Naive thymus-derived CD8-positive, alpha-beta T cell (primary cell): ENCODE measurements at places on chromosomes 6 and 20.

- no peak for DNase-seq
These were observed 18.4 kb downstream of the ITPR3 start for GRCh38 chr6:33639559-33639958.

DNA sequence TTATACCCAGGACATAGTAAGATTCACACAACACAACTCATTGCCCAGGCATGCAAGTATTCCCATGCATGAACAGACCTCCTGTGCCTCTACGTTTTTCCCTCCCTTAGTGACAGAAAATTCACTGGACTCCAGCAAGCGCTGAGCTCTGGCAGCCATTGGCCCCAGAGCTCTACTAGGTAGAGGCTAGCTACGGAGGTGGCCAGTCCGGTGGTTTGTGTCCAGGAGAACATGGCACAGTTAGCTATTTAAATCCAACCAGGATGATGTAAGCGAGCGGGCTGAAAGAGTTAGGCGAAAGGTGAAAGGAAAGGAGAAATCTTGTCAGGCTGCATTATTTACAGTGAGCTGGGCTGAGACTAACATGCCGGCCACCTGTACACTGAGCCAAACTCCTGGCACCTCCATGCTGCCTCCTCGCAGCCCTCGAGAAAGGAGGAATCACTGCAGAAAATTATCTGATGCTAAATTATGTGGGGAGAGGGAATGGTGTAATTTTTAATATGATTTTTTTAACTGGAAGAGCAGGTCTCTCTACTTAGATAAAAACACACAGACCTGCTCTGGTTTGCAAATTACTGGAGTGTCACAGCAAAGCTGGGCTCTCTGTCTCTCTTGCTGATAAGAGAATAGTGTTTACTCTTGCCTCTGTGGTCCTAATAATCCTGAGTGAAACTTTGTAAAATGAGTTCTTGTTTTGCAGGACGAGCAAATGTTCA, 50.1 kb upstream of the ARMC2 start:
- no peak for DNase-seq

DNA sequence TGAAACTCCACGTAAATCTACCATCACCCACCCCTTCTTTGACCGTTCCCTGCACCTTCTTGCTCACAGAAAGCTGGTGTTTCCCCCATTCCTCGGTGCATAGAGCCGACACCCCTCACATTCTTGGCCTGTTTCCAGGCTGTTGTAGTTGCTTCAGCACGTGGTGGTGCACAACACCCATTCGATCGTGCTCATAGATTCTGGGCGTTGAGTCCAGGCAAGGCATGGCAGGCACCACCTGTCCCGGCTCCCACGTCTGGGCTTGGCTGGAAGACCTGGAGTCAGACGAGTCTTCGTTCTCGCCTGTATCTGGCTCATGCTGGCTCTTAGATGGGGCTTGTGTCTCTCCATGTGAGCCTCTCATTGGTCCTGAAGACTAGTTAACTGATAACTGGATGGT, 100.6 kb downstream of the FAM120B start:
- DNase-seq, result no peak

DNA sequence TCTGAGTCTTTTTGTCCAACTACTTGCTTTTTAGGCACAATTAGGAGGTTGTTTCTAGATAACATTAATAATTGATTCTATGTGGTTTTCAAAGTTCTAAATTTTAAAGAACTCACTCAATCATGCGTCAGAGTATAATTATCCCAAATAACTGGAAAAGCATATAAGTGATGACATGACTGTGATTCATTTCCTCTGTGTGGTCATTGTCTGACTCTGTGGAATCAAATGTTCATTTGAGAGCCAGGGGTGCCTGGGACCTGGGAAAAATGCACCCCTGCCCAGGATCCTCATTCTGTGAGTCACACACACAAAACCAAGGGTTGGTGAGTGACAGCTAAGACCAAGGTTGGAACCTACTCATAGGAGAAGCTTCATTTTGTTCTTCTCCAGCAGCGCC, 127.1 kb upstream of the MLIP start:
- no peak for DNase-seq

- DNase-seq, result no peak
These were observed 51.6 kb upstream of the RIN2 start for GRCh38 chr20:19706463-19706862.

GRCh38 chr20:22400440-22400839, 183.9 kb downstream of the FOXA2 start:
- no peak for DNase-seq

DNA sequence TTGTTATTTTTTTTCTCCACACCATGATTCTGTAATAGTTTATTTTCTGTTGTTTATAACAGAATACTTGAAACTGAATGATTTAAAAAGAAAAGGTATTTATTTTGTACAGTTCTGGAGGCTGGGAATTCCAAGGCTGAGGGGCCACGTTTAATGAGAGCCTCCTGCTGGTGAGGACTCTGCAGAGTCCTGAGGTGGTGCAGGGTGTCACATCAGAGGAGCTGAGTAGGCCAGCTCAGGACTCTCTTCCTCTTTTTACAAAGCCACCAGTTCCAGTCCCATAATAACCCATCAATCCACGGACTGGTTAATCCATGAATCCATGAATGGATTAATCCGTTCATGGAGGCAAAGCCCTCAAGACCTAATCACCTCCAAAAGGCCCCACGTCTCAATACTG, 71.6 kb downstream of the TFAP2A start:
- no peak for DNase-seq

DNA sequence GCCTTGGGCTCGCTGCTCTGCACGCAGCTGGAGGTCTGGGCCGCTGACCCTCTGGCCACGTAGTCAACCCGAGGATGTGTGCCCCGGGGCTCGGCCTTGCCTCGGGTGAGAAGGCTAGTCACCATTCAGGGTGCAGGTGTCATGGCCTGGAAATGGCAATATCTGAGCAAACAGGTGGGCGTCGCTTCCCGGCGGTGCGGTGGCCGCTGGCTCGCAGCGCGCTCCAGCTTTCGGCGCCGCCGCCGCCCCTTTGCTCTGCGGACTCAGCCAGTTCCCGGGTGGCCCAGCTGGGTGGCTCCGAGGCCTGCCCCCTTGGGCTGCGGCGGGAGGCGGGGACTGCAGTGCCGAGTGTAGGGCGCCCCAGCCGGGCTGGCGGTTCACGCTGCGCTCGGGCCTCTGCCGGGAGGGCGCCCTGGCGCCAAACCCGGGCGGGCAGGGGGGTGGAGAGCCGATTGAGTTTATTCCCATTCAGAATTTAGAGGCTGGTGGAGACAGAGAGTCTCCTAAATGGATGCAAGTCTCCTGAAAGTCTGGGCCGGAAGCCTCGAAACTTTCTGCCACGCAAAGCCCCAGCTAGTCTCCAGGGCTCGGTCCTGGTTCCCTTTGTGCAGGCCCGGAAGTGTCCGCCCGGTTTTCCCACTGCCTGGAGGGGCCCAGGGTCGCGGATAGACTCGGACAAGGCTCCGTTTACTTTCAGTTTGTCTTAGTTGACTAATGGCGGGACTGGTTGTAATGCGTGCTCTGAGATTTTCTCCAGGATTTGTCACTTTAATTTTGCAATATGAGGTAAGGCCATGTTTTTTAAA, 11.3 kb upstream of the TFAP2A start:
- DNase-seq, result no peak

DNA sequence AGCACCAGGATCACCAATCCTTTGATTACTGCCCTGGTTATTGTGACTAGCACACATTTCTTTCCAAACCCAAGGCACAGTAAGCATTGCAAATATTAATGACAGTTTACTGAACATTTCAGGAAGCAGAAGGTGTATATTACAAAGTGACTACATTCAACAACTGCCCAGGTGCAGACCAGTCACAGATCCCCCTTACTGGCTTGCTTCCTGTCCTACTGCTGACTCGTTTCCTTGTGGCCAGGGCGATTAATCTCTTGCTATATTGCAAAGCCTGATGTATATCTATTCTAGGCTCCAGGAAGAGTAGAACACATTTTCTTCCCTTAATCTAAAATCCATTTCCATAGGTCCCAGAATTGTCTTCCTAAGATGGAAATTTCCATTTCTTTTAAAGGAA, 77.2 kb upstream of the EPHA7 start:
- DNase-seq, result no peak

GRCh38 chr6:157613011-157613522, 210.0 kb upstream of the SNX9 start:
- DNase-seq, result no peak

DNA sequence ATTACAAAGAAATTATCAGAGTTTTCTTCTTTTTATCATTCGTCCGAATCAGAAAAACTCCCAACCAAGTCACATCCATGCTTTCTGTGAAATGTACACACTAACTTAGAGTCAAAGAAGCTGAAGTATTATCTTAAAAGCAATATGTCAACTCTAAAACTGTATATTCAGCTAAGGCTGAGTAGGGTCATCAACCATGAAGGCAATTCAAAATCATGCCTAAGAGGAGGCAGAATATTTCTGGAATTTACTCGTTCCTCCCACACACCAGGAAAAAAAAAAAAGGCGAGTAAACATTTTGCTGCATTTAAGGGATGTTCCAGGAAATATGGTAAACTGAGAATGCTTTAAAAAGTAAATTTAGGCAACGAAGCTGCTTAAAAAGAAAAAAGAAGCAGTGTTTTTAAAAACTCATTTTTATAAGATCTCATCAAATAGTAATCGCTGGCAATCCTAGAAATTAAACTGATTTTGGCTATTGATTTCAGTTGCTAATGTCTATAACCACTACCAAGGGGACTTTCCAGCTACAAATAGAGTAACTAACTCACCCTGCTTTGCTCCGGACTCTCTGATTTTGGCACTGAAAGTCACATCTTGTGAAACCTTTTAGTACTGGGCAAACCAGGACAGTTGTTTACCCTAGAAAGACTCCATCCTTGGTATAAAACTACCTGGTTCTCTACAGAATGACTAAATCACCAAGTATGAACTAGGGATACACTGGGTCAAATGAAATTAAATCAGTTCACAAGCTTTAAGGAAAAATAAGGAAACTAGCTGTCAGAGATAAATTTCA, 82.8 kb downstream of the MBOAT1 start:
- no peak for DNase-seq

DNA sequence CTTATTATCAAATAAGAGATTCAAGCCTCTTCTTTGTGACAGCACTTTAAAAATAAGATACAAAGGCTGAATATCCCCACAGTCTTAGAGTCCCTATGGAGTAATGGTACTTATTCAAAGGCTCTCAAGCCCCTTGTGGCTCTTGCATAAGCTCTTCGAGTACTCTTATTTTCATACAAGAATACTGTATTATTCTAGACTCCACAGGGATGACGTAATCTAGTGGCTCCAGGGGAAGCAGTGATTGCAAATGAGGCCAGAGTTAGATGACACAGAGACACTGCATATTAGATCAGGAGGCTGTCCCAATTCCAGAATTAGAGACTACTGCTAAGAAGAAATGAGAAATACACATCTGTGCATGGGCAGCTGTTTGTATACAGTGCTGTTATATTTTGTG, 1195.9 kb upstream of the MAP3K7 start:
- DNase-seq, result no peak

DNA sequence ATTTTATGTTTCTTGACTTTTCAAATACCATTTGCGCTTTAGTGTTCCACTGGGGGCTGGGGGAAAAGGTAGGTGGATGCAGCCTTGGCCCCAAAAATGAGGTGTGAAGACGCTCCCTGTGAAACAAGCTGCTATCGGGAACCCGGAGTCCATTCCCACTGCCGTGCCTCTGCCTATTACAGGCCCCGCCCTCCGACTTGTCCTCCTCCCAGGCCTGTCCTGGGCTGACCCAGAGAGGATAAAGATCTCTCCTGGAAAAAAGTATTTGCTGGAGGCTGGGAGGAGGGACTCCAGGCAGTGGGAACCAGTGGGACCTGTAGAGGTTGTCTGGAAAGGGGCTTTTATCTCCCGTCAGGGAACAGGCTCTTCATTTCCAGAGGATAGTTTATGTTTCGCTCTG, 215.0 kb downstream of the SLC24A3 start:
- DNase-seq, result no peak

DNA sequence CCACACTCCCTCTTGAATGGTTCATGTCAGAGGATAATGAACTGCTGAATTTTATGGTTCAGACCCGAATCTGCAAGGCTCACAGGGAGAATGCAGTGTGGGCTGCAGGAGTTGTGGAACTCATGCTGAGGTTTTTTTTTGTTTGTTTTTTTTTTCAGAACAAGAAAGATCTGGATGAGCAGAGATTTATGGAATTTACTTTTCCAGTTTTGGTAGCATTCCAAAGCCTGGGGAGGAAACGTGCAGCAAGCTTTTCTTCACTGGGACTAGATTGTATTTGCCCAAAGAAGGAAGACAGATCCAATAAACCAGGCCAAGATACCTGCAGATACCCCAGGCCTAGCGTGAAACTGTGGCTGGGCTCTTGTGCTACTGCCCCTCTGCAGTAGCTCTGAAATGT, 223.9 kb upstream of the TAB2 start:
- DNase-seq, result no peak

- DNase-seq, result peak; percentile 7
These were observed 5.2 kb downstream of the CDYL start for GRCh38 chr6:4781426-4781825.

- no peak for DNase-seq
These were observed 180.0 kb downstream of the TBXT start for GRCh38 chr6:165987483-165988301.

DNA sequence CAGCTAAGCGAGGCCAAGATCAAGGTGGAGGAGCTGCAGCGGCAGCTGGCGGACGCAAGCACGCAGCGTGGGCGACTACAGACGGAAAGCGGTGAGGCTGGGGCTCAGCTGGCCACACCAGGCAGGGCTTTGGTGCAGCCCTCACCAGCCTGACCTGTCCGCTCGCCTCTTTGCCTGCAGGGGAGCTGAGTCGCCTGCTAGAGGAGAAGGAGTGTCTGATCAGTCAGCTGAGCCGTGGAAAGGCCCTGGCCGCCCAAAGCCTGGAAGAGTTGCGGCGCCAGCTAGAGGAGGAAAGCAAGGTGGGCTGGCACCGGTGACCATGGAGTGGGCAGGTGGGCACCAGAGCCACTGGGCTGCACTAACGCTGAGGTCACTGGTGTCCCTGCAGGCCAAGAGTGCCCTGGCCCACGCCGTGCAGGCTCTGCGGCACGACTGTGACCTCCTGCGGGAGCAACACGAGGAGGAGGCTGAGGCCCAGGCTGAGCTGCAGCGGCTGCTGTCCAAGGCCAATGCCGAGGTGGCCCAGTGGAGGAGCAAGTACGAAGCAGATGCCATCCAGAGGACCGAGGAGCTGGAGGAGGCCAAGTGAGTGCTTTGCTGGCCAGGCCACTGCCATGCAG, 42.8 kb downstream of the MYH7B start:
- no peak for DNase-seq

DNA sequence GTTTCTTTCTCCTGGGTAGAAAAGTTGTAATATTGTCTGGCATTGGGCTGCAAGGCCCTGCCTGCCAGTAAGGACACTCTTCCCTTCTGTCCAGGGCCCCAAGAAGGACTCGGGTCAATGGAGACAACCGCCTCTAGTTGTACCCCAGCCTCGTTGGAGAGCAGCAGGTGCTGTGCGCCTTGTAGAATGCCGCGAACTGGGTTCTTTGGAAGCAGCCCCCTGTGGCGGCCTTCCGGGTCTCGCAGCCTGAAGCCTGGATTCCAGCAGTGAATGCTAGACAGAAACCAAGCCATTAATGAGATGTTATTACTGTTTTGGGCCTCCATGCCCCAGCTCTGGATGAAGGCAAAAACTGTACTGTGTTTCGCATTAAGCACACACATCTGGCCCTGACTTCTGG, 37.0 kb downstream of the PLCG1 start:
- DNase-seq, result no peak
